Left lobe of liver (tissue), 2 donors: ENCODE measurements at places on chromosomes 1 and 21.

DNA sequence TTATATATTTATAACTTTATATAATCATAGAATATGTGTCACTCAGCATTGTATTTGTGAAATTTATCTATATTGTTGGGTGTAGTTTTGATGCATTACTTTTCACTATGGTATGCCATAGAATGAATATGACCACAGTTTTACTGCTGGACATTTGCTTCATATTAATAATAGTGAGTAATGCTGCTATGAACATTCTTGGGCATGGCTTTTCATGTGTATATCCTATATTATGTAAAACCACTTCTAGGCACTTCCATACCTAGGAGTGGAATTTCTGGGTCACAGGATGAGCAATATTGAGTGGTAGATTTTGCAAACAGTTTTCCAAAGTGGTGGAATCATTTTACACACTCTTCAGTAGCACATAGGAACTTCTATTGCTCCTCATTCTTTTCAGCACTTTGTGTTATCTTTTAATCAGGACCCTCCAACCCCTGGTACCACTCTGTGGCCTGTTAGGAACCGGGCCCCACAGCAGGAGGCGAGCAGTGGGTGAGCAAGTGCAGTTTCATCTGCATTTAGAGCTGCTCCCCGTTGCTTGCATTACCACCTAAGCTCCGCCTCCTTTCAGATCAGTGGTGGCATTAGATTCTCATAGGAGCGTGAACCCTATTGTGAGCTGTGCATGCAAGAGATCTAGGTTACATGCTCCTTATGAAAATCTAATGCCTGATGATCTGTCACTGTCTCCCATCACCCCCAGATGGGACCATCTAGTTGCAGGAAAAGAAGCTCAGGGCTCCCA, 56.0 kb upstream of the CNIH3 start:
- DNase-seq, result no peak

DNA sequence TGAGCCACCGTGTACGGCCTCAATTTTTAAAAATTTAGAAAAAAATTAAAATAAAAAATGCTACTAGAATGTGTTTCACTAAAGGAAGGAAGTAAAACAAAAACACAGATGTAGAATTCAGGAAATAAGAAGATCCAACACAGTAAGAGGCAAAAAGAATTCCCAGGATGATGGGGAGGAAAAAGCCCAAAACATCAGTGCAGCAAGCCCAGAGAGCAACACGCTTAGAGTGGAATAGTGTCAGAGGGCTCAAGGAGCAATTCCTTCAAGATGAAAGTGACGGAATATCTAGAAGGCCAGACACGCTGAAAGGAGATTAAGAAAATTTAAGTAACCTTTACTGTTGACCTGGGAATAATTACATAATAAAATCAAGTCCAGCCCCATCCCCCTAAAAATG, 80.4 kb downstream of the DAP3 start:
- no peak for DNase-seq

DNA sequence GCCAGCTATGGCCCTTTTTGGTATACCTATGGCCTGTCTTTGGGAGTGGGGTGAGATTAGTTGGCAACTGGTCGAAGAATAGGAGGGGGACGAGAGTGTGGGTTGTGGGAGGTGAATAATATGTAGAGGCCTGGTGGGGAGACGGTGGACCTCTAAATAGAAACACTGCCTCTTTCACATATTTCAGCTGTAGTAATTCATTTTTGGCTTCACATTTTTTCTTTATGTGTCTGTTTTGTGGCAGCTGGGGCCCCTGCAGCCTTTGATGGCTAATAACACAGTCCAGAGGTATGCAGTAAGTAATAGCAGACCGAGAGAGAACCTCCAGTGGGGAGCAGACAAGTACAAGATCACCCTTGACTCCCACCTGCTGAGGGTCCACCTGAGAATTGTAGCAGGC, 75.9 kb downstream of the HLX start:
- no peak for DNase-seq

GRCh38 chr1:224694969-224695368, 78.9 kb downstream of the CNIH3 start:
- DNase-seq, result no peak

- no peak for DNase-seq
These were observed 132.1 kb downstream of the ETS2 start for GRCh38 chr21:38937844-38938243.

- no peak for DNase-seq
These were observed 14.5 kb upstream of the IKBKE start for GRCh38 chr1:206455666-206456344.

DNA sequence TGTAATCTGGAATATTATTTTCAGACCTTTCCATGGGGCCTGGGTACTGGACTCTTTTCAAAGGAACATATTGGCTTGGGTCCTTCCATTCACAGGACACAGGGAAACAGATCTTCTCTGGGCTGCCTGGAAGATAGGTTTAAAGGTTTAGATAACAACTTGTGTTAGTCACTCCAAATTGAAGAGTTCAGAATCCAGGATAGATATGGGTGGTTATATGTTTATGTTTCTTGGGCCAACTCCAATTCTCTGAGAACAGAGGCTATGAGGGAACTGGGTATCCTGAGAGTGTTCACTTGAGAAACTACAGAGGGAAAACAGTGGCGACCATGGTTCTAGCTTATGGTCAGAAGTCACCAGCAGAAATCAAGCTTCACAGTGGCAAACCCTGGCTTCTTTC, 8.7 kb upstream of the PIGM start:
- no peak for DNase-seq

DNA sequence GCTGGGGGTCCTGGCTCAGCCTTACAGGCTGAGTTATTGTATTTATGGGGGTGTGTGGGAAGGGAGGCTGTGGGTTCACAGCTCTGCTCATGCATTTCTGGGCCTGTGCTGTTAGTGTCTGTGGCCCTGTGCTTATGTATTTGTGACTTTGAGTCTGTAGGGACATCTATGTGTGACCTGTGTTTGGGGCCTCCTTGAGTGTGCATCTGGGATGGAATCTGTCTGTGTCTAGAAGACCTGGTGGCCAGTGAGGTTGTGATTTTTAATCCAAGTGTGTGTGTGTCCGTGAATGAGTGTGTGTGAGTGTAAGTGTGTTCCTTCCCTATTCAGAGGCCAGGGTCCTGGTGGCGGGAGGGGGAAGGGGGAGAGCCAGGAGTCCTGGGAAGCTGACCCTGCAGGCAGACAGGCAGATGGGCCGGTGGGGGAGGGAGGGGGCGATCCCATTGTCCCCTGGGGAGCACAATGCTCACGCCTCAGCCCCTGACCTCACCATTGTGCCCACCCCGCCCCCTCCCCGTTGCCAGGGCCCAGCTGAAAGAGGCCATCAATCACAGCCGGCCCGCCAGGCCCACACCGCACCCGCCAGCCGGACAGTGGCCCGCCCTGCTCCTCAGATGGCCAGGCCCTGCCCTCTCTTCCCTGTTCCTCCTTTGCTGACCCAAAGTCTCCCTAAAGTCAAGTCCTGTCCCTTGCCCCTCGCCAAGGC, 19.6 kb downstream of the SLC27A3 start:
- no peak for DNase-seq

DNA sequence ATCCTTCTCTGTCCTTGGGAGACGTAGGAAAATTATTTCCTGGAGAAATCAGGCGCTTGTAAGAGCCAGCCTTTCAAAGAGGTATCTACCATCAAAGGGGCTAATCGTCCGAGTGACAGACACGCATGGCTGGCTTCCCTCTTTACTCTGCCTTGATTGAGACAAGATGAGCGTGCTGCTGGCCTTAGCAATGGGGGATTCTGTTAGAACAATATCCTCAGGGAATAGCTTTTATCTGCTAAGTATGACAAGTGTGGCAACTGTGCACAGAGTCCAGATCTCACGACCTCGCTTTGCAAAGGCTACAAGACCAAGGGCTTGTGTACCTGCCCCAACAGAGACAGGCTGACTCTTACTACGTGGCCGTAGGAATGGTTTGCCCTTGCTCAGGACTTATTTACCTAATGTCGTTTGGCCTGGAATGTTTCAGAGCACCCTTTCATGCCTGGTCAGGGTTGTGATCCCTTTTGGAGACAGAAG, 417.1 kb downstream of the KIF26B start:
- DNase-seq, result no peak

DNA sequence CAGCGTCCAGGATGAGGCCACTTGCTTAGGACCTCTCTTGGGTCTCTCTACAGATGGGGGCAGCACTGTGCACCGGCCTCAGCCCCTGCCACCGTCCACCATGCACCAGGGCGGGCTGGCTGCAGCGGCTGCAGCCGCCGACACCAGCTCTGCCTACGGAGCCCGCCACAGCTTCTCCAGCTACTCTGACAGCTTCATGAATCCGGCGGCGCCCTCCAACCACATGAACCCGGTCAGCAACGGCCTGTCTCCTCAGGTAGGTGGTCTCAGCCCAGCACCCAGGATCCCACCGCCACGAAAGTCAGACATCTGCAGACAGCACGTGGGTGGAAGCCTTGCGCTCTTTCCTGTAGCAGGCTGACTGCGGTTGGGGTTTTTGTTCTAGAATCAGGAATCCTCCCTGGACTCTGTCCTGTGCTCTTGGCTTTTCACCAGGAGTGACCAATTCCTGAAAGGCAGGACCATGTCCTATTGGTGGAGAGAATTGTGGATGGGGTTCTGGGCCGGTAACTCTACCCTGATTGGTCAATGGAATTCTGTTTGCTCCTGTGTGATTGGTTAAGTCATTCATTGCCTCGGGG, 72.5 kb downstream of the PAX7 start:
- DNase-seq, result no peak

GRCh38 chr21:34924771-34925419, 124.2 kb downstream of the RUNX1 start:
- DNase-seq, result no peak

DNA sequence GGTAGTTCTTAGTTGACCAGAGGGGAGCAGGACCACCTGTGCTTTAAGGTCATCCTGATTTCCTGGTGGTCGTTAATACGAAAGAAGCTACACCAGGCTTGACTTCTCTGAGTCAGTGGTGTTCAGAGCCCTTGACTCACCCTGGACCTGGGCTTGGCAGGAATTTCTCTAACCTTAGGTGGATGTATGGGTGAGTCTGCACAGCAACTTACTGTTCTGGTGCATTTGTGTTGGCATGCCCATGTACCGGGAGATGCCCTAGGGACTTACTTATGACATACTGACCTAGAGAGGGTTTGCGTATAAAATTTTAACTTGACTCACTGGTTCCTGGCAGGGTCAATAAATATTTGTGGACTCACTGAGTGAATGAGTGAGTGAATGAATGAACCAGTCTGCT, 304.6 kb downstream of the DISC1 start:
- no peak for DNase-seq

GRCh38 chr1:6596886-6597776, 5.5 kb downstream of the KLHL21 start:
- no peak for DNase-seq

- DNase-seq, result no peak
These were observed 4.7 kb downstream of the RIMKLA start for GRCh38 chr1:42385283-42385682.

GRCh38 chr1:22751124-22751531, 40.5 kb downstream of the EPHB2 start:
- no peak for DNase-seq

DNA sequence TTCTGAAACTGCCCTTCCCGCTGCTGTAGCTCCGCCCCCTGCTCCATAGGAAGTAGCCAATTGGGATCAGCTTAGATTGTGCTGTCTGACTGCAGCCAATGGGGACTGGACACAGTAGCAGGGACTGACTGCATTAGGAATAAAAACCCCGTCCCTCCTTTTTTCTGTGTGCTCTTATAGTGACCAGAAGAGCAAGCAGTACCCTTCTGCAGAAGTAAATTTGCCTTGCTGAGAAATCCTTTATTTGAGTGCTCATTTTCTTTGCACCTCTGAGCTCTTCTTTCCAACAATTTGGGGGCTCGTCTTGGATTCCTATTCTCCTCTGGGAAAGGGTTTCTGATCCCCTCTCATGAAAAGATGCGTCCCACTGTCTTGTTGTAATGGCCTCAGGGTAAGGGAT, 16.2 kb downstream of the OR2L13 start:
- DNase-seq, result no peak

DNA sequence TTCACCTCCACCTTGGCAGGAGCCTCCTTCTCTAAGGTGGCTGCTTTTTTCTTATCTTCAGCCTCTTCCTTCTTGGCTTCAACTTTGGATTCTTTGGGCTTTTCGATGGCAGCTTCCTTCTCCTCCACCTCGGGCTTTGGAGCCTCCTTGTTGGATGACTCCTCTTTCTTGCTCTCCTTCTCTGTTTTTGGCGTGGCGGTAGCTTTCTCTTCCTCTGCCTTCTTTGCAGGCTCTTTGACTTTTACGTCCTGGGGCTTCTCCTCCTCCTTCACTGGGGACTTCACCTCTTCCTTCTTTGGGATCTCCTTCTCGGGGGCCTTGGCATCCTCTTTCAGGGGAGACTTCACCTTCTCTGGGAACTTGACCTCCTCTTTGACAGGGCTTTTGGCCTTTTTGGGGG, 13.9 kb upstream of the CD2 start:
- peak; percentile 27 for DNase-seq

DNA sequence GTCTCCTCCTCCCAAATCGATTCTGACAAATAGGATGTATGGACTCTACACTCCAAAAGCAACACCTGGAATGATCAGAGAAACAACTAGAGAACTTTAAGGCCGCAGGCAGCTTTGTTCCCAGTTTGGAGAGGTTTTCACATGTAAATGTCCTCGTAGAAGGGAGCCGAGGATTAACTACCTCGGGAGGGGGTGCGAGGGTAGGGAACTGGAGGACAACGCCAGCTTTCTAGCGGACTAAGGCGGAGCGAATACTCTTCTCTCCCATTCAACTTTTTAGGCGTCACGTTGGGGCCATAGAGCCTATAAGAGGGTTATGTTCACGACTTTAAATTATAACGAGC, 1.2 kb downstream of the SCAF4 start:
- no peak for DNase-seq

GRCh38 chr1:52532731-52533327, 20.1 kb downstream of the TUT4 start:
- no peak for DNase-seq

DNA sequence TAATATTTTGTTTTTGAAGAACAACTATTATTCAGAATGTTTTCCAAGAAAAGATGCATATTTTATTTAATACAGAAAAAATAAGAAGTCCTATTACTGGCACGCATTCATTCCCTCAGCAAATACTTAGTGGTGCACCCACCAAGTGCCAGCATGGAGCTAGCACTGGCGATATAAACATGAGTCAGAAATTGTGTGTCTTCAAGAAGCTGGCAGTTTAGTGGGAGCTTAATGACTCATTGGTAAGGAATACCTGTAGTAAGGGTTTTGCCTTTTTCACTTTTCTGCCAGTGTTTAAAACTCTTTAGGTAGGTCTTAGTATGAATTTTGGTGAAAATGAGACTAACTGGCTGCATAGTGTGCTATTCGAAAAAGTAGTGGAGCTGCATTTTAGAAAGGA, 6.3 kb downstream of the MAGI3 start:
- DNase-seq, result no peak

- no peak for DNase-seq
These were observed 65.2 kb downstream of the SLC37A1 start for GRCh38 chr21:42578761-42579415.

DNA sequence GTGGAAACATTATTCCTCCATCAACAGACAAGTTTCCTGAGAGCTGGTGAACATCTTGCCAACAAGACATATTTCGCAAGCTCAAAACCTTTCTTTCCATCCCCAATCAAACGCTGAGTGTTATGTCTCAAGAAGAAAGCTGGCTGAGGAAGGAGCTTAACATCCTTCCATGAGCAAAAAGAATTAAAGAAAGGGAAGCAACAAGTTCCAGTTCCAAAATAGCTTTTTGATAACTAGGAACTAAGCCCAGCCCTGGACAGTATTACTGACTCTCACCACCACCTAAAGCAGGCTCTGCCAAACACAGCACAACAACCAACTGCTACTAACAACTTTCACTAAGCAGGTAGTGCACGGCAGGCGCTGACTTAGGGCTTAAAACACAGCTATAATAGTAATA, 50.2 kb downstream of the CAPZB start:
- DNase-seq, result no peak

GRCh38 chr1:84122780-84123382, 21.2 kb upstream of the PRKACB start:
- peak; percentile 54 for DNase-seq
